Kasumi-1 (cell line): ENCODE measurements at places on chromosomes 4 and X.
A peak's percentile ranks its signal among the peaks of the same experiment; 100 is the strongest.

DNA sequence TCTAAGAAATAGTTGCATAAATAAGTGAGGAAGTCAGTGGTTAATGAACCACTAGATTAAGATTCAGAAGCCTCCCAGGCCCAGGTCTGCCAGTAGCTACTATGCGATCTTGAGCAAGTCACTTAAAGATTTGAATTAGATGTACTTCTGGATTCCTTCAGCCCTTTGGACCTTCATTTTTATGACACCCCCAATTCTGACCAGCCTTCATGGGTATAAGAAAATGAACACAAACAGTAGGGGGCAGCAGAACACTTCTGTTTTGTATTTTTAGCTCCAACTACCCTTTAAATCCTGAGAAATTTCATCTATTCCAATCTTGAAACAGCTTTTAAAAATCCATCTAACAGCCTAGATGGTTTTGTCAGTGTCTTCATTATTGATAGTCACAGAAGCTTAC, 19.0 kb downstream of the TMEM47 start:
- peak; percentile 36 for DNase-seq

- DNase-seq: peak; percentile 85
Observed at GRCh38 chr4:81466841-81467671, 4.7 kb downstream of the RASGEF1B start.

- no peak for DNase-seq
Observed at GRCh38 chr4:10007436-10007740, 13.9 kb downstream of the SLC2A9 start.

- DNase-seq: no peak
Observed at GRCh38 chr4:184401397-184402171, 72.8 kb downstream of the IRF2 start.

DNA sequence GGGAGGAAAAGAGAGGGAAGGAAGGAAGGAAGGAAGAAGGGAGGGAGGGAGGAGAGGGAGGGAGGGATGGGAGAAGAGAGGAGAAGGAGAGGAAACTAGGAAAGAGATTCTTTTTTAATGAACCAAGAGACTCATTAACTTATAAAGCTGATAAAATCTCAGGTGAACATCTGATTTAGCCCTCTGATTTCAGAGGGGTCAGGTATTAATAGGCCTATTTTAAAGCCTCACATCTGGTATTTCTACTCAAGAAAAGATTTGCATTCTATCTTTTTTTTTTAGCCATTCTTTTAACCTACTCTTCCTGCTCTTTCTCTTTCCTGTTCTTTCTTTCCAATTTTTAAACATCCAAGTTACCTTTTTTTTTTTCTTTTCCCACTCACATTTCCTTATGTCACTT, 103.3 kb upstream of the CPEB2 start:
- DNase-seq: no peak

- DNase-seq: no peak
Observed at GRCh38 chr4:33696041-33696440, 2548.3 kb downstream of the ARAP2 start.

GRCh38 chr4:5785806-5786680, 75.0 kb downstream of the EVC start:
- DNase-seq: no peak

GRCh38 chr4:53026233-53026632, 164.1 kb downstream of the RASL11B start:
- DNase-seq: no peak

DNA sequence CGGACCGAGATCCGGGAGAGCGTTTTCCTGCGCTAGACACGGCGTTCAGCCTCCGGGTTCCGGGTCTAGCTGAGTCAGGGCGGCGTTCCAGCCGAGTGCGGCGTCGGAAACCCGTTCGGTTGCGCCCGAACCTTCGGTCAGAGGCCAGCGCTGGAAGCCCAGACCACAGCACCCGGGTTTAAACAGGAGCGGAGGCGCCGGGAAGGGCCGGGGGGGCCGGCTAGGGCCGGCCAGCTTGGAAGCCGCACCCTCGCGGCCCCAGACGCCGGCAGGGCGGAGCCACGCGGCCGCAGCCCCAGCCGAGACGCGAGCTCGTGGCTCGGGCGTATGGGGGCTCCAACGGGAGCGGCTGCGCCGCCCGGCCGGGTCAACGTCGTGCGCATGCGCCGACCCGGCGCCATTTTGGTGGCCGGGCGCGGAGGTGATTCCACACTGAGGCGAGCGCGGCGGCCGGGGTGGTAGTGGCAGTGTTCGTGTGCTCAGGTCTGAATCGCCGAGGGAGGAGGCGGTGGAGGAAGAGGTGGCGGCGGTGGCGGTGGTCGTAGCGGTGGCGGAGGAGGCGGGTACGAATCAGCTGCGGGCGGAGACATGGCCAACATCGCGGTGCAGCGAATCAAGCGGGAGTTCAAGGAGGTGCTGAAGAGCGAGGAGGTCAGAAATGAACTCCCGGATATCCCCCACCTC, at the start of gene UBE2K:
Gene UBE2K (plus strand): TSS at position 397 of the 684 bp plus-strand sequence. CDS start 192 bp downstream, at position 589.
- peak; percentile 64 for DNase-seq

- no peak for DNase-seq
Observed at GRCh38 chr4:128428397-128428796, 140.8 kb upstream of the PGRMC2 start.

DNA sequence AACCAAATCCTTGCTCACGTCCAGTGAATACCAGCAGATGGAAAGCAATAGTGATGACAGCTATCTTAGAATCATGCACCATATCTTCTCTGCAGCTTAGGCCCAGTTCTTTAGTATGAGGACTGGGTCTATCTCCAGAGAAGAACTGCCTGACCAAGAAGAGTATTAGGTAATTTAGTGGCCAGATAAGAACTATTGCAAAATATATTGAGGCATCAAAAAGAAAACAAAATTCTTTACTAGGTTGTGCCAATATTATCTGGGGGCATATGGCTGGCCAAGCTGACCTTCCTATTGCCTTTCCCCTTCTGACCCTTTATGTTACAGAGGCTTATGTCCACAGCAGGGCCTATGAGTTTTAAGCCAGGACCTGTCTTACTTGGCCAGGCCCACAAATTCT, 91.2 kb downstream of the RLIM start:
- DNase-seq: no peak
